ENCODE measurements at places on chromosomes 12 and 14.

GRCh38 chr12:67086116-67086515, 183.0 kb upstream of the CAND1 start:
- no peak for DNase-seq

GRCh38 chr14:51860164-51860824, at the start of gene GNG2:
TSS of gene GNG2 (plus strand) at chr14:51860612. CDS start at chr14:51950679, 90,067 bp downstream.
- peak; percentile 77 for DNase-seq

DNA sequence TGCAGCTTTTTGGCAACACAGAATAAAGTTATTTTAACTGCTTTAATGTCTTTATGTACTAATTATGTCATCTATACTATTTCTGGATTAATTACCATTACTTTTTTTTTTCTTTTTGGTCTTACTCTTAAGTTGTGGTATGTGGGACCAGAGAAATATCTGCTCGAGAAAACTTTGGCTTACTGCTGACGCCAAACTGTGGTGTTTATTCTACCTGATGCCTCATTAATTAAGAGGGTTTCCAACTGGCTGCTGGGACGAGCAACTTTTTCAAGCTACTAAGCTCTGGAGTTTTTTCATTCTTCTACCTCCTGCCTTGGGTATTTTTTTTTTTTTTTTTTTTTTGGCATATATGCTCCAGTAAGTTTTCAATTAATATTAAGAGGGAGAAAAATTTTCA, 1257.5 kb downstream of the FSCB start:
- no peak for DNase-seq

- DNase-seq, result peak; percentile 35
Observed at GRCh38 chr12:2431810-2432209, 363.0 kb upstream of the FKBP4 start.

DNA sequence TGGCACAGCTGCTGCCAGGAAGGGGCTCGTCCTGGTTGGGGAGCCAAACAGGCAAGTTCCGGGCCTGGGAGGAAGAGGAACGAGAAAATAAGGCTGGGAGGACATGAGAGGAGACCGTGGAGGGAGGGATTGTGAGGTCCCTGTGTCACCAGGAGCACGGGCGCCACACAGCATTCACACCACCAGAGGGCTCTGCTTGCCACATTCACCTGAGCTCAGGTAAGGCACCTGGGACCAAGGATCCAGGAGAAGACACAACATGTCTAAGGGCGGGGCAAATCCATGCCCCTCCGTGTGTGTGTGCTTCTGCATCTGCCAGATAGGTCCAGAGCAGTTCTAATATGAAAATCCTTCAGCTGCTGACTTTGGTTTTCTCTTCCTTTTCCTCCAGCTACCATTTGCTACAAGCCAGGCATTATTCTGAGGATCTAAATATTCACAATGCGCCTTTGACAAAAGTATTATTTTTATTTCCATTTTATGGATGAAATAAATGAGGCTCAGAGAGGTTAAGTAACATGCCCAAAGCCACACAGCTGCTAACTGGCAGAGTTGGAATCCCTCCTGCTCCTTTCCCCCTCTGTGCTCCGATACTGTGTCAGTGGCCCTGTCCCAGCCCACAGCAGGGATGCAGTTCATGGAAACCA, 14.6 kb downstream of the RAPGEF3 start:
- DNase-seq, result no peak

GRCh38 chr12:89326239-89327040, 25.9 kb downstream of the DUSP6 start:
- no peak for DNase-seq

DNA sequence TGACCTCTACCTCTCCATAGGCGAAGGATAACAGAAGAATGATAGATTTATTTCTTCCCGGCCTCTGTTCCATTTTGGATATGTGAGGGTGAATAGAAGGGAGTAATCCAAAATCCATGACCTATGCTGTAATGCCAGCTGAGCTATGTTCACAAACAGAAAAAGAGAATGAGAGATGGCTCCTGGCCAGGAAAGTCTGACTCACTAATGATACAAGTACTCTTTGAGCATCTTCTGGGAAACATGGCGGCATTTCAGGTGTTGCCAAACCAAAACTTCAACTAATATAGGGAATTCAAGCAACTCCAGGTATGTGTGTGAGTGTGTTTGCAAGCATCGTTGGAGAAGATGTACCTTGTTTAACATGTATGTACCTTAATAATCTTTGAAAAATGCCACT, 55.1 kb downstream of the MED13L start:
- DNase-seq, result peak; percentile 85

DNA sequence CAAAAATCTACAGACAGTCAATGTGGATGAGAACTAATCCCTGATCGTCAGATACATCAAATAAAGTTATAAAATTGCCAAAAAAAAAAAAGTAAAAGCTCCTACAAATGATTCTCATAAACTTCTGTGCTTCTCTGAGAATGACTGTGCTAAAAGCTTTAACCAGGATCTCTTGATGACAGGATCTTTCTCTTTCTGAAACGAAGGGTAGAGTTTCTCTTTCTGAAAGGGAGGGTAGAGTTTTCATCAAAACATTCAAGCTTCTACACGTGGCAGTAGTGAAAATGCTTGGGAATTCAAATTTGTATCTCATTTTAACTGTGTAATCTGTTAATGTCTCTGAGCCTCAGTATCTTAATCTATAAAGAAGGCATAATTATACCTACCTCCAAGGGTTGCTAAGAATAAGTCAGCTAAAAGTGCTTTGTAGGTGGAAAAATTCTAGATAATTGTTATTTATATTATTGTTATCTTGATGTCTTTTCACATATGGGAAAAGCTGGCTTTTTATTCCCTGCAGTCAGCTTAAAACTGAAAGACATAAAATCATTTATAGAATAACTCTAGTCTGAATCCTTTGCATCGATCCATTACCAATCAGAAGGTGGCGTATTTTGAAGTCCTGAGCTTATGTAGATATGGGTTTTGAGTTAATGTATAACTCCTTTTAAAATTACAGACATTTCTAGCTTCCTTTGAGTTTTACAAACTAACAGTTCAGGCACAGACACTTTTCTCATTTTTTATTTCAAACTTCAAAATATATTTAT, 157.4 kb downstream of the DACT1 start:
- DNase-seq, result no peak

- DNase-seq, result peak; percentile 34
Observed at GRCh38 chr12:104357421-104357952, 53.9 kb downstream of the EID3 start.

- DNase-seq, result no peak
Observed at GRCh38 chr12:93745286-93745685, 68.1 kb downstream of the CRADD start.

DNA sequence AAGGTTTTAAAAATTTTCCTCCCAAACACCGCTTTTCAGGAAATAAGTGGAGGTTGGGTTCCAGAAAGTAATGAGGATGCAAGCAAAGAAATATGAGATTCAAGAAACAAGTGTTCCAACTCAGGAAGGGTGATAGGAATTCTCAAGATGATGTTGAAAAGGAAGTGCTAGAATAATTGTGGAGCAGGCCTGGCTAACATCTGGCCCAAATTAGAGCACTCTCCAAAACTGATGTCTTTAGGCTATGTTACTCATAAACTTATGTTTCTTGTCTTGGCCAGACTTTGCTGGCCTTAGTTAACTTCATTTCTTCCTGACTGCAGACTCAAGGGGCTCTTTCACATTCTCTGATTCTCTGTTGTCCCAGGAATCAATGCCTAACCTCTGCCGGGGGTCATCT, 116.3 kb downstream of the TMTC3 start:
- DNase-seq, result peak; percentile 75

DNA sequence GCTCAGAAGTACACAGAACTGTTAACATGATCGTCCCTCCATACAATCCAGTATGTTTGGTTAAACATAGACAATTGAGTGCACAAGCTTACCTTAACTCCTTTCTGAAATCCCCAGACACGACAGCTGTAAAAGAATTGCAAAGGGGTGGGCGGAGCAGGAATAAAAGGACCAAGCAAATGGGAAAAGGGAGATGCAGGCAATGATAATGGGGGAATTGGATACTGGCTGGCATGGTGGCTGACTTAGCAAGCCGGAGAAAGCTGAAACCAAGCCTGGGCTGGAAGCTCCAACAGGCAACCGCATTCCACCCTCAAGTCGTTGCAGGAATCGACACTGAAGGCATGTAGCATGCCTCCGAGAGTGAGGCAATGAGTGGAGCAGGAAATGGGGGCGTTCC, 96.8 kb upstream of the TMEM132C start:
- no peak for DNase-seq

All from fibroblast of skin of scalp (primary cell).